Activated CD8-positive, alpha-beta memory T cell treated with anti-CD3 and anti-CD28 coated beads, Interleukin-2, amount 50 U/mL, for 48 hours (primary cell): ENCODE measurements at places on chromosomes 11 and 22.
A peak's percentile ranks its signal among the peaks of the same experiment; 100 is the strongest.

DNA sequence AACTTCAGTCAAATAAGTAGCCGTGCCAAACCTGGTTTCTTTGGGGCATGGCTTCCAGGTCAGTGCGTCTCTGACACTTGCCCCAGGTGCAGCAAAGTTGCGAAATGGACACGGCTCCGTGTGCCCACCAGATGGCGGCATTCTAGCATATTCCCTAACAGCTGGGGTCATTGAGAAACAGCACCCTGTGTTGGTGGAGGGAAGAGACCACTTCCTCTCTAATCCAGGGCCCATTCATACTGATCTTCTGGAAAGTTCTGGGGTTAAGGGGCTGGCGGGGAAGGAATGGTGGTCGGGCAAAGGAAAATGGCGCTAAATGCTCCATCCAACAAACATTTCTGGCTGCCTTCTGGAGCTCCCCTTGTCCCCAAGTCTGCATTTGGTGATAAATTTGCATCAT lies 141.2 kb upstream of the TIMP3 start:
- DNase-seq = peak; percentile 72

GRCh38 chr22:31790240-31790639 lies 36.4 kb downstream of the DEPDC5 start:
- no peak for DNase-seq

GRCh38 chr11:68658661-68659060 lies 25.7 kb upstream of the GAL start:
- no peak for DNase-seq

- no peak for DNase-seq
Measured at GRCh38 chr22:33803371-33804282, 116.6 kb downstream of the LARGE1 start.

DNA sequence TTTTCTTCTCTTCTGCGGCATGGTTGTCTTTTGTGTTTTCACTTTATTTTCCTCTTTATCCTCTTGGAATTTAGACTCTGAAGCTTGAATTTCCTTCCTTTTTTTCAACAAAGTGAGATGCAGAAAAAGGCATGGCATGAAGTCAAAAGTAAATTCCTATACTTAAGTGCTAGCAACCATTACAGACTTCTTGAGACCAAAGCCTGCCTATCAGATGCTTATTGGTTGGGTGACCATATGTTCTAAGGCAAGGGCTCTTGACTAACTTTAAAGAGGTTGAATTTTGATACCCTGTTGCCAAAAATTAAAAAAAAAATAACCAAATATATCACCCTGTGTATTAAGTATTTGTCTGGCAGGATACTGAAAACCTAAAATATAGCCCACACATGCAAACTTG lies 237.4 kb downstream of the TMEM135 start:
- no peak for DNase-seq

DNA sequence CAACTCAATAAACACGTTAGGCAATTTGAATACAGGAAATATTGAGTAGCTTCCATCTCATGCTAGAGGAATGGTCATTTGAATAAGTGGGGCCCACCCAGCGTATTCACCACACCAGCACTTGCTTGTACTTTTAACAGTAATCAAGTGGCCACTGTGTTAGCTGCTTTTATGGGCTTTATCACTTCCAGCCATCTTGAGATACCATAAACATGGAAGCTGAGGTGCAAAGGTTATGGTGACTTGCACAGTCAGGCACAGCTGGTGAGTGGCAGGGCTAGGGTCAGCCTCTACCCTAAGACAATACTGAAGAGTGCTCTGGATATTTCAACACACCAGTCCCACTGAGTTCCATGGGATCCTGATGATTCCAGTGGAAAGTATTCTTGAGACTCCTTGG lies 6.7 kb downstream of the JOSD1 start:
- no peak for DNase-seq

DNA sequence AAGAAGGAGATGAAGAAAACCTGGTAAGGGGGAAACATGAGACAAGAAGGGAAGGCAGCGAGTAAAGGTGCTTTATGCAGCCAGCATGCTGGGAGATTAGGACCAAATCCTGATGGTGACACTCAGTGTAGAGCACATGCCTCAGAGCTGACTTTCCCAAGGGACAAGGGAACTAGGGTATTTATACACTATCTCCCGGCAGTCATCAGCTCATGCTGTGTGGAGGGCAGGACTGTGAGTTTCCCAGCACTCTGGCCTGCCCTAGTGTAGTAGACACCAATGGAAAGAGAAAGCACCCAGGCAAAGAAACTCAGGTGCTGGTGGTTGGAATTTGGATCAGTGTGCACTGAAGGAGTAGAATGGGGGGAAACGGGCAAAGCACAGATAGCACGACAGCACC lies 128.3 kb upstream of the CSNK2A3 start:
- no peak for DNase-seq
